ENCODE measurements at places on chromosomes 1 and 21. TPM values are rescaled to one million over a fixed set of nuclear protein-coding genes. Genes with fewer than 3 reads are reported as not detected.

The S100A7A gene
- total RNA-seq, result not detected

The PRKAA2 gene
- total RNA-seq, result 11.2 TPM

The SLC44A5 gene
- 12.5 TPM for total RNA-seq

The NR1I3 gene
- not detected for total RNA-seq

The AJAP1 gene
- total RNA-seq, result 0.14 TPM

The LRRC42 gene
- total RNA-seq, result 26.7 TPM

The GRIK3 gene
- not detected for total RNA-seq

The DMBX1 gene
- not detected for total RNA-seq

The TNNT2 gene
- total RNA-seq, result 0.07 TPM

The RGS16 gene
- not detected for total RNA-seq

The KIAA1614 gene
- 0.66 TPM for total RNA-seq

The IGFN1 gene
- total RNA-seq, result not detected

The MTARC1 gene
- 3.4 TPM for total RNA-seq

The DCST1 gene
- total RNA-seq, result not detected

The TNFRSF18 gene
- total RNA-seq, result not detected

The KCNQ4 gene
- 0.13 TPM for total RNA-seq

The PRR9 gene
- total RNA-seq, result not detected

The NPL gene
- 1.7 TPM for total RNA-seq

The HSD11B1 gene
- total RNA-seq, result not detected

The ATP1A4 gene
- total RNA-seq, result not detected

The OR2T11 gene
- total RNA-seq, result not detected

The BRDT gene
- not detected for total RNA-seq

The TAF12 gene
- 20.8 TPM for total RNA-seq

The KRTAP11-1 gene
- total RNA-seq, result not detected

The CXADR gene
- total RNA-seq, result 17.7 TPM

The GJB5 gene
- not detected for total RNA-seq

The RHCE gene
- not detected for total RNA-seq

The FAM3B gene
- not detected for total RNA-seq

The CHRM3 gene
- total RNA-seq, result 2.6 TPM

The CD58 gene
- total RNA-seq, result 27.1 TPM

The SPATA45 gene
- total RNA-seq, result not detected

The ADAMTSL4 gene
- 0.86 TPM for total RNA-seq

The ANGPTL1 gene
- not detected for total RNA-seq

The KCNA2 gene
- not detected for total RNA-seq

The TESK2 gene
- 2.2 TPM for total RNA-seq
